ENCODE measurements at places on chromosomes 2 and 18.

DNA sequence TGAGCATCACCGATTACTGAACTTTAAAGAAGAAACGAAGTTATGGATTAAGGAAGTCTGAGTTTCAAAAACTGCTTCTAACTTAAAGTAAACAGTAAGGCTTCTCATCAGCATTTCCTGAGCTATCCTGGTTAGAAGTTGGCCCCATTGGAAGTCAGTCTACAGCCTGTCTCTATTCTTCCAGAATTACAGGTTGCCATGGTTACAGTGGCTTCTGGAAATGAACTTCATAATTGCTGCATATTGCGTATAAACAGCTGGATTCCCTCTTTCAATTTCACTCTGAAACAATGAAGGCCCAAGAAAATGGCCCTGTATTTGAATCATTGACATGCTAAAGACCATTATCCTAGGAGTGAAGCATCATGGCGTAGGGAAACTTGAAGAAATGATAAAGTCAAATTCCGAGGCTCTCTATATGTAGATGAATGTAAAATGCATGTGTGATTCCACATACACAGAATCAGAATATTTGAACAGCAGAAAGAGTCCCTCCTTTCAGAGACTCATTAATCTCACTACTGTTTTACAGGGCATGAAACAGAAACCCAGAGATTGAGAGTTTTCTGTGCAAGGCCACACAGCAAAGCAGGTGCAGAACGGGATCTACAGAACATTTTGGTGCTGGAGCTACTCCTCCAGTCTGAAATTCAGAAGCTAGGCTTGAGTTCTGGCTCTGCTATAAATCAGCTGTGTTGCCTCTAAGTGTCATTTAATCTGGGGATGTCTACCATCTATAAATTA is 856.4 kb upstream of the CELF4 start:
- DNase-seq, result no peak

DNA sequence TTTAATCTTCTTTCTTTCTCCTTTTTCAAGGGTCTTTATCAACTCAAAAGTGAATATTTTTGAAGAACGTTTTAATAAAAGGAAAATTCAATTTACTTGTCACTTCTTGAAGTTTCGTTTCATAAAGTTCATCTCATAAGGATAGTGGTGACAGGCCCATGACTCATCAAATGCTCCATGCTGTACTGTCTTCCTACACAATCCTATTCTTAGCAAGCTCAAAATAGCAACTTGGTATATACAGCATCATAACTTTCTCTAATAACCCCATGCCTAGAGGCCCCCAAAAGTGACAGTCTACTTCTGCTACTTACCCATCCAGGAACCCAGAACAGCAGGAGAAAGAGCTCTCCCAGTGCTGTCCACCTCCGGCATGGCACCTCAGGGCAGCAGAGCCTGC is 7.7 kb downstream of the FBXO15 start:
- DNase-seq, result no peak

GRCh38 chr2:191126386-191127085 is 24.3 kb downstream of the STAT4 start:
- DNase-seq, result no peak

DNA sequence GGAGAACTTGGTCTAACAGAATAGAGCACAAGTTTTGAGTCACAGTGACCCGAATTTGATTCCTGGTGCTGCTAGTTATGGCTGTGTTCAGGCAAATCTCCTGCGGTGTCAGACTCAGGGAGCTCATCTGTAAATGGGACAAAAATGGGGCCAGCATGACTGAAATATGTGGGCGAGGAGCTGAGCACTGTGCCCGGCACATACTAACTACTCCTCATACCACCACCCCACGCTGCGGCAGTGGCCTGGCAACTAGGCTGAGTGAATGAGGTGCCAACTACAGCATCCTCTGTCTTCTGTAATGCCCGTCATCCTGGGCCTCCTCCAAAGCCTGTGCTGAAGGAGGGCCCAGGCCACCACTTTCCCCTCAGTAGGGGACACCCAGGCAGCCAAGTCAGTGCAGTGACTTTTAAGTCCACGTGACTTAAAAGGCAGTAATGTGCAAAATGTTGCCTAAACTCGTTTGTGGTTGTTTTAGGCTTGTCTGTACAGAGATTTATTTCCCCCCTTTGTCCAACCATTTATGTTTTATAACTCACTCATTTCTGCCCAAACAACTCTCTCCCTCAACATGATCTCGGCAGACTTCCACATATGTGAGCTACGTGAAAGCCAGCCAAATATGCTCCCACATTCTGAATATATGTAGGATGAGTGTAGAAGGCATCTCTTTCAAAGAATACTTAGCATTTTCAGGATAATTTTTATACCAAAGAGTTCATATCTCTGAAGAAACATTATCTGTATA is 773.7 kb downstream of the TSN start:
- no peak for DNase-seq

DNA sequence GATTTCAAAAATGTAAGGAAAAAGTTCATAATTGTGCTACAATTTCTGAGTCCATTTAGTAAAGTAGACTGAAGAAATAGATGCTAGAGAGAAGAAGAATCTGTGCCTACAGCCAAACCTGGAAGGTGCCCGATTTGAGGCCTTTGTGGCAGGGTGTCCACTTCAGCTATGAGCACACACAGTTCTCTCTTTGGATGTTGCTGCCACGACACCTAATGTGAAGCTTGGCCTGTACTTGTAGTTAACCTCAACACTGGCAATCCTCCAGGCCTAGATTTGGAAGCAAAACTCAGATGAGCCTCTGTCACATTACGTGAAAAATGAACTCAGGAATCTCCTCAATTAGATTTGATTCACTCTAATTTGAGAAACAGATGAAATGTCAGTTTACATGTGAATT is 90.1 kb upstream of the LRP1B start:
- no peak for DNase-seq

DNA sequence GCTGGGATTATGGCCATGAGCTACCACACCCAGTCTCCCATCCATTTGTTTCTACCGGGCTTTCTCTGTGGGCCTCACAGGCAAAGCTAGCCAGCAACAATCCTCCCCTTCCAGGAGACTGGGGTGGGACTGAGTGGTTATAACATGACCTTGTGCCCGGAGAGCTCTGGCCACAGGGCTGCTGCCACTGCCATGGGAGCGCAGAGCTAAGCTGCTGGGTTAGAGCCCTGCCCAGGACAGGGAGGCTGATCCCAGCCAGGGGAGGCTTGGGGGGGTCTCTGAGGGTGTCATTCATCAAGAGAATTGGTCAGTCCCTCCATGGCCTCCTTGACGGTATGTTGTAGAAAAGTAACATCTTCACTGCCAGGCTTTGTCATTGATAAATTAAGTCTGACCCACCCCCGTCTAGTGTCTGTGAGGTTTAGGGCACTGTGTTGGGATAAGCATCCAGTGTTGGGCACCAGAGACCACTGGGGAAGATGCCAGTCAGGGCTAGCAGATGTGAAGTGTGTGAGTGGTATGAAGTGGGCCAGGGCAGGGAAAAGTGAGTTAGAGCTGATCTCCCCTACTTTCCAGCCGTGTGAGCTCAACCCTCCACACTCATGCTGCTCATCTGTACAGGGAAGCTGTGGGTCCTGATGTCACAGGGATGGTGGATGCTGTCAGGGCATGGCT is 368.4 kb upstream of the HS6ST1 start:
- DNase-seq, result no peak

DNA sequence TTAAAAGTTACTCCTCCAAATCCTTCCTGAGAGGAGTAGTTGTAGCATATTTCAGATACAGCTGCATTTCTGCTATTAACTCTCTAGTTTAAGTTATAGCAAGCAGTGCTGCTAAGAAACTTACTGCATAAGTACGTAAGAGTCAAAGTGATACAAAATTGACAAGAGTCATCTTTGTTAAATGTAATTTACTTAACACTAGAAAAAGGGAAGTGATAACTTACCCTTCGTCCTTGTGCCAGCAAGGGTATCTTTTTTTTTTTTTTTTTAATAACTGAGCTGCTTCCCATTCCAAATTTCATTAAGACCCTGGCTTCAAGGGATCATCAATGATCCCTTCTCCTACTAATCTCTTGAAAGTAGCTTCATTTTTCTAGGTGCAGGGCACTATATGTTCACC is 493.0 kb downstream of the PLCL1 start:
- no peak for DNase-seq

DNA sequence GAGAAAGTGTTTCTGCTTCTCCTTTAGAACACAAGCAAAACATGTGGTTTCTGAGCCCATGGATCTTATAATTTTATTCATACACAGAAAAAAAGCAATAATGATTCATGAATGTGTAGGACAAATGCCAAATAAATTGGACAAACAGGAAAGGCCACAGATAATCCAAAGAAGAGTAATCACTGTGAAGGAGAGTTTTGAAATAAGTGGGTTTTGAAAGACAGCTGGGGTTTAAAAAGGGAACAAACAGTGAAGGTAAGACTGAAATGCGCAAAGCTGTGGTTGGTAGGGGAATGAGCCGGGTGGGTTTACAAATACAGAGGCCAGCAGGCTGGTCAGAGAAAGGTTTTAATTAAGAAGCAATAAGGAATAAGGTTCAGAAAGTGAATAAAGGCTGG is 50.0 kb upstream of the MBOAT2 start:
- no peak for DNase-seq

- no peak for DNase-seq
These were observed 62.0 kb downstream of the MBD2 start for GRCh38 chr18:54162431-54162830.

DNA sequence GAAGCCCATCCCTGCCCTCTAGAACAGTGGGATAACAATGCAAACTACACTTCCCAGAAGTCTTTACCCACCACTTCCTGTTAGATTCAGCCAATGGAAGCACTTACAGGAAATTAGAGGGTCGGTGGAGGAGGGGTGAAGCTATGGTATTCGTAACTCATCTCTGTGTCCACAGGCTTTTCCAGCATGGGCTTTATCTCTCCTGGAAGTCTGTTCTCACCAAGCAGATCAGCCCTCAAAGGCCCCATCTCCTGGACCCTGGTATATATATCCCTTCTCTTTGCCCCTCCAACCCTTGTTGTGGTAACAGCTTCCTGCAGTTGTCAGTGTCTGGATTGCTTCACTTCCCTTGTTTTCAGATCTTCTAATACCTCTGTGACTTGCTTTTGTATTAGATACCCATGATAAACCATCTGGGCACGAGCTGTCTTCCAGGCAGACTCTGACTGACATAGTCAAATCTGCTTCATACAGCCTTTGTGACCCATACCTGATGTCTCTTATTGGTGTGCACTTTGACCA is 475.0 kb upstream of the POU3F3 start:
- DNase-seq, result peak; percentile 75

DNA sequence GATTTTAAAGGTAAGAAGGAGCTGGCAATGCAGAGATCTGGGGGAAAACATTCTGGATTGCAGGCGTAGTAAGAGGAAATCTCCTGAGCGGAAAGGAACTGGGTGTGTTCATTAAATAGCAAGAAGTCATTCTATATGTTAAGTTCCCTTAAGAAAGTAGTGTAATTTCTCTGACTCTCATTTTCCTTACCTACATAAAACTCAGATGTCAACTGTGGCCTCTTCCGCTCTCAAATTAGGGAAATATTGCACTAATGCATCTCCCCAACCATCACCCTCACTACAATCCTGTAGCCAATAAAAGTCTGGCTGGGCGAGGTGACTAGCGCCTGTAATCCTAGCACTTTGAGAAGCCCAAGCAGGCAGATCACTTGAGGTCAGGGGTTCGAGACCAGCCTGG is 89.0 kb upstream of the CDC42EP3 start:
- DNase-seq, result no peak

DNA sequence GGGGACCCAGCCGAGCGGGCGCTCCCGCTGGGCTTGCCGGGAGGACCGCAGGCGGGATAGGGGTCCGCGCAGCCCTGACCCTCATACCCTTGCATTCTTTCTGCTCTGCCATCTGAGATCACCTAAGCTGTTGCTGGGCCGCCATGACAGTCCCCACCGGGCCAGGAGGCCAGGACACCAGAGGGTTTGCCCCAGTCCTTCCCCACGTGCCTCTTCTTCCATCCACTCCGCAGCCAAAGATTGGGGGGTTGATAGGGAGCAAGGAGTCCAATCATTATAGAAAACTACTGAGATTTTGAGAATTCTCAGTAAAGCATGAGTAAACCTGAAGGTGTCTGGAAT is 453 bp upstream of the GRB14 start:
- DNase-seq, result peak; percentile 60

DNA sequence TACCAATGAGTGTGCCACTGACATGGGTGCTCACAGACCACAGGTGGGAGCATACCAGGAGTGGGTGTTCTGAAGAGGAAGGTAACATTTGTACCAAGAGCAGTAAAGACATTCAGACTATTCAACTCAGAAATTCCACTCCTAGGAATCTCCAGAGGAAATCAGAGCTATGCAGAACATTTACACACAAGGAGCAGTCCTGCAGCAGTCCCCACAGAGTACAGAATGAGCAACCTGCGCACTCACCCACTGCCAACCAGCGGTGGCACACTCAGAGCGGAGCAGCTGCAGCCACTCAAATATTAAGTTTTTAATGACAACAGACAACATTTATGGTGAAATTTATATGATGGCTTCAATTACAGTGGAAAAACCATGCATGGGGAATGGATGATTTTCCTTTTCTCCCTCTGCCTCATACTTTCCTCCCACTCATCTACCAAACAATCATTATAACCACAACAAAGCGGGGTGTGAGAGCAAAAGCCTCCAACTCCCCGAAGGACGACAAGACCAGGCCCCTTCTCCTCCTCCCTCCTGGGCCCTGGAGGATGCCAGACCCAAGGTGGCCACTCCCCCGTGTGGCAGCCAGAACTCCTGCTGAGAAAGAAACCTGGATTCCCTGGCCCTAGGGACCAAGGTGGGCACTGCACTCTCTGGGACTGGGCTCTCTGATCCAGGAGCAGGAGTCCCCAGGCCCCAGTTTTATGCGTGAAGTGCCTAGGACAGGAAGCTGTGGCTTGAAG is 5.4 kb downstream of the HS6ST1 start:
- DNase-seq, result peak; percentile 65

GRCh38 chr2:130728007-130728454 is 839 bp upstream of the GPR148 start:
- peak; percentile 29 for DNase-seq

DNA sequence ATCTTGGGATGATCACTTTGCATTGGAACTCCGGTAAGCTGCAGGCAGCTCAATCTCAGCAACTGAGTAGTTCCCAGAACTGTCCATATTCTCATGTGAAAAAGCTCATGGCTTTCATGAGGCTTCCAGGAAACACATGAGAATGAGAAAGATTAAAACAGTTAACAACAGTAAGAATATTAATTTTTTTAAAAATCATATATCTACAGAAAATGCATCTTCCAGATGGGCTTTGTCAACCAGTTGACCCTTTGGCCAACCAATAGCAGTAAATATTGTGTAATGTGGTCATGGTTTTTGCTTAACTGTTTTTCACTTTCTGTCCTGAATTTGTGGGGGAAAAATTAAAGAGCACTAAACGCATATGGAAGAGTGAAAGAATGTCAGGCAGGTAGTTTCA is 131.2 kb upstream of the CCDC195 start:
- DNase-seq, result no peak

GRCh38 chr2:175008801-175009495 is 3.8 kb upstream of the CHN1 start:
- DNase-seq, result no peak

- no peak for DNase-seq
These were observed 268.3 kb upstream of the MGAT5 start for GRCh38 chr2:133985563-133985962.
